GM20000 (cell line): ENCODE measurements at places on chromosomes 2 and 18.
A peak's percentile ranks its signal among the peaks of the same experiment; 100 is the strongest.

DNA sequence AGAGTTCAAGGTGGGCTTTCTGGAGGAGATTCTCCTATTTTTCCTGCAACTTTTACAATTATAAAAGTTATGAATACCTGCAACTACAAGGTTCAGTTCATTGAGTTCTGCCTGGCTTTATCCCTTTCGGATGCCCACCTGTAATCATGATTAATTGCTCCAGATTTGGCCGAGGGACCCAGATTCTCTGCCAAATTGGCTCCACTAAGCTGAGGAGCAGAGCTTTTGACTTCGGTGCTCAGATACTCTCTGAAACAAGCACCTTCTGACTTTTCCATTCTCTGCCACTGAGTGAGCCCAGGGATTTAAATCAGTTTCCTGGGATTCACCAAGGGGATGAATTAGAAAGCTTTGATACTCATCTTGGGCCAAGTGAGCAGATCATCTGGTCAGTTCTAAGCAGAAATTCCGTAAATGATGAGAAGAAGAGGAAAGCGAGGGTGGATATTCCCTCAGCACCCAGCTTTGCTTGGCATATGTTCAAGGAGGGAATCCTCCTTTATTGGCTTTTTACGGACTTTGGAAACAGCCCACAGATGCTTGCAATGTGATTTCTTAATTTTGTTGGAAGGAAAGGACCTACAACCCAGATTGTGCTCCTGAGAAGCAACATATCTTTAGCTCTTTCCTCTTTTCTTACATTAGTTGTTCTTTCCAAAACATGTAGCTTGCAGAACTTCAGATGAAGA lies 179.2 kb downstream of the SETBP1 start:
- no peak for DNase-seq

GRCh38 chr18:61459896-61460648 lies 126.8 kb downstream of the CDH20 start:
- DNase-seq, result no peak

GRCh38 chr2:33268246-33268831 lies 208.1 kb upstream of the RASGRP3 start:
- DNase-seq, result no peak

DNA sequence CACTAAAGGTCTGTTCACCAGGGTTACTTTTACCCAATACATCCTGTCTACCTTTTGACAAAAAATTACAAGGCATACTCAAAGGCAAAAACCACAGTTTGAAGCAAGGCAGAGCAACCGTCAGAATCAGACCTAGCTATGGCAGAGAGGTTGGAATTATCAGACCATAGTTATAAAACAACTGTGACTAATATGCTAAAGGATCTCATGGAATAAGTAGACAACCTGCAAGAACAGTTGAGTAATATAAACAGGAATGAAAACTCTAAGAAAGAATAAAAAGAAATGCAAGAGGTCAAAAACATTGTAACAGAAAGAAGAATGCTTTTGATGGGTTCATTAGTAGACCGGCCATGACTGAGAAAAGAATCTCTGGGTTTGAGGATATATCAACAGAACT lies 318.8 kb upstream of the KCNH7 start:
- no peak for DNase-seq

GRCh38 chr18:77124452-77124922 lies 8.1 kb downstream of the MBP start:
- DNase-seq, result peak; percentile 70
